ENCODE measurements at places on chromosomes 12 and 14. TPM values are rescaled to one million over a fixed set of nuclear protein-coding genes. Genes with fewer than 3 reads are reported as not detected.

The ABCD2 gene
- 3.4 TPM for total RNA-seq

The HAL gene
- total RNA-seq: 0.17 TPM

The OTX2 gene
- not detected for total RNA-seq

The B3GNT4 gene
- total RNA-seq: not detected

The TAS2R30 gene
- 3.3 TPM for total RNA-seq

The LYSET gene
- total RNA-seq: 2.4 TPM

The P2RX2 gene
- total RNA-seq: not detected

The ACSM4 gene
- not detected for total RNA-seq

The NEUROD4 gene
- total RNA-seq: not detected

The PNN gene
- 109 TPM for total RNA-seq

The SLC5A8 gene
- not detected for total RNA-seq
